Activated T-cell treated with anti-CD3 and anti-CD28 coated beads, Interleukin-2, amount 50 U/mL, for 4 hours (primary cell): ENCODE measurements at places on chromosomes 1 and 21.

GRCh38 chr1:28437264-28437923 lies 67.9 kb downstream of the PHACTR4 start:
- DNase-seq, result no peak

DNA sequence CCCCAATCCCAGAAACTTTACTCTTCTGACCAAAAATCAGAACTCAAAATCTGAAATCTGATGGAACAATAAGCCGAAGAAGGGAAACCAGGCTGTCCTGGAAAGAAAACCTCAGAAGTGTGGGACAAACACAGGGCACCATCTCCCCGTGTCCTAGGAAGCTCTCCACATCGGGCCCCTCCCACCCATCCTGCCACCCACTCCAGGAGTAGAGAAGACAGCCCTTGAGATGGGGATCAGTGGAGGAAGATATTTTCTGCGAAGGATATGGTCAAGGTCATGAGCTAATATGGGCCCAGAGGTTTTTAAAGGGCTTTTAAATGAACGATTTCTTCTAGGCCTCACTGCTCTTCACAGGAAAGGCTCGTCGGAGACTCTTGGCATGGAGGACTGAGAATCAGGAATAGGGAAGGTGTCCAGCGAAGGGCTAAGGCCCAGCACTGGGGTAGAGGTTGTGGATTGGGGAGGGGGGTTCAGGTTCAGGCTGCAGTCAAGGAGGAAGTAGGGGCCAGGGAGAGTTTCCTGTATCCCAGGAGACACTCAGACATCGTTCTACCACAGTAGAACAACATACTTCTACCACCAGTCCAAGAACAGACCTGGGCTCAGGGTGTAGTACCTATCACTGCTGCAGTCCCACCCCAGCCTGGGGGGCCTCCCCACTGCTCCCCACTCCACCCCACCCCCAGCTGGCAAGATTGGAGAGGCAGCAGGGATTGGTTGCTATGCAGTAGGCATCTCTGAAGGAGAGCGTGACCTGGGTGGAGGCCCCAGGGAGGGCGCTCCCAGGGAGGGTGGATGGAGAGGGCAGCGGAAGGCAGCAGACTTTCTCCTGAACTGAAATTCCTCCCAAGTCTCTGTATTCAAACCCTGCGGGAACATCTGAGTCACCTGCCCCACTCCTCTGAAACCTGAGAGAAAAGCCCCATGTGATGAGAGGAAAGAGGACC lies 1.2 kb upstream of the S100A5 start:
- no peak for DNase-seq

DNA sequence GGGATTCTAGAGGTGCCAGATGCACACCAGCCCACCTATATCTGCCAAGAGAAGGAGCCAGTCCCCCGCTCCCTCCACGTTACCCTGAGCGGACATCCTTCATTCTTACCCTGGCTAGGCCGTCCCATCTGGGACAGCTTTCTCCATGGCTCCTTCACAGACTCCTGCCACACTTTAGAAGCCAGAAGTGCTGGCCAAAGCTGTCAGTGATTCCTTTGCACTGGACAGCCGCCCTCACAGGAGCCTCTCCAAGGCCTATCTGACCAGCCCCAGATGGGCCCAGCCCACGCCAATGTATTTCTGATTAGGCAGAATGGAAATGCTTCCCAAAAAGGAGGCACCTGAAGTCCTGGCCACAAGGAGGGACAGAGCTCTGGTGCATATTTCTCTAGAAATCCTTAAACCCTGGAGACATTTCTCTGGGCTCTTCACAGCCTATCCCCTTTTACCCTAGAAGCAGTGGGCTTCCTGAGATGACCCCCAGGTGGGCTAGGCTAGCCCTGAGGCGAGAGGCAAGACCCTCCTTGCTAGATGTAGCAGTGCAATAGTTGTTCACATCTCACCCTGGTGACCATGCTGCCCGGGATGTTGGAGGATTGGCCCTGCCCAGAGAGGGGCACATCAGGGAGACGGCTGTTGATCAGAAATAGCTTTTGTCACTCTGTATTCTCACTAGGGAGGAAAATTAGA lies 44.1 kb downstream of the RASSF5 start:
- DNase-seq, result no peak

DNA sequence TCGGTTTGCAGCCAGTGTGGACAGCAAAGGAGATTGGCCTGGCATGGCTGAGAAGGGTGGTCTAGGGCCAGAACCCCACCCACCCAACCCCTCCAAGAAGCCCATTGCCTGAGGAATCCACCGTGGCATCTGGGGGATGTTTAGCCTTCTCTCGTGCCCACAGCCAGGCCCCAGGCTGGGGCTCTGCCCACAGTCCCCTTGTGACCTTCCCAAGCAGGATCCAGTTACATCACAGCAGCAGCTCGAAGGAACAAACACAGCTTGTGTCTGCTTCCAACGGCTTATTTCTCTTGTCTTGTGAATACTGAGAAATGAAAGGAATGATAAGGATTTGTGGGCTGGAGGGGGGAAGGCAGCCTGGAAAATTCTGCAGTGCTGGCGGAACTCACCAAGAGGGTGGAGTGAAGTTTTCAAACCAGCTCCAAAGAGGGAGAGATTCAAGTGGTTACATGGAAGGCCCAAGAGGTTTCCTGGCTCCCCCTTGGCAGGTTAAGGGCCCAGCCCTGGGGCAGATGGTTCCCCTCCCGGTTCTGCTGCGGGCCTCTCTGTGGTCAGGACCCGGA lies 61.6 kb downstream of the DHRS3 start:
- DNase-seq, result no peak

DNA sequence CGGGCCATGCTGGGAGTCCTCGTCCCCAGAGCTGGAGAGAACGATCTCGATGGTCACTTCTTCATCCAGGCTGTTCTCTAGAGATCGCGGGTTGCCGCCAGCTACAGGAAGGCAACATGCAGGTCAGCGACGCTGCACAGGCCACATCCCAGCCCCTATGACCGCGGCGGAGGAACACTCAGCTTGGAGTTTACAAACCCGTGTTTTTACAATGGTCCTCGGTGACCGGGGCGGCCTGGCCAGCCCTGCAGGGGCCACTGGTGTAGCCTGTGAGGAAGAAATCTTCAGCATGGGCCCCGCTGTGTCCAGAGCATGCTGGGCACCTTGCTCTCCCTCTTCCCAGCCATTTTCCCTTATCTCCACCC lies 30.5 kb downstream of the ZNF496 start:
- no peak for DNase-seq

- peak; percentile 42 for DNase-seq
These were observed 28.4 kb downstream of the TRIM11 start for GRCh38 chr1:228378090-228378872.

- DNase-seq, result peak; percentile 37
These were observed 671 bp downstream of the HNRNPU start for GRCh38 chr1:244863491-244864252.
